ENCODE measurements at places on chromosomes 5 and 9.

- no peaks in the 10 kb centered on the region for H3K4me1 ChIP-seq
- no peak overlapping the region for H3K27ac ChIP-seq
- H3K36me3 ChIP-seq = no peaks in the 10 kb centered on the region
- no peak for DNase-seq
Observed at GRCh38 chr5:135451581-135452320, 400 bp downstream of the TIFAB start.

GRCh38 chr9:121696930-121697329 is 45.5 kb downstream of the DAB2IP start:
- H3K36me3 ChIP-seq = no peaks in the 10 kb centered on the region
- H3K27ac ChIP-seq = no peak overlapping the region
- no peak for DNase-seq
- H3K27me3 ChIP-seq = no peaks in the 10 kb centered on the region
- no peaks in the 10 kb centered on the region for H3K4me1 ChIP-seq
- H3K4me3 ChIP-seq = no peak overlapping the region

DNA sequence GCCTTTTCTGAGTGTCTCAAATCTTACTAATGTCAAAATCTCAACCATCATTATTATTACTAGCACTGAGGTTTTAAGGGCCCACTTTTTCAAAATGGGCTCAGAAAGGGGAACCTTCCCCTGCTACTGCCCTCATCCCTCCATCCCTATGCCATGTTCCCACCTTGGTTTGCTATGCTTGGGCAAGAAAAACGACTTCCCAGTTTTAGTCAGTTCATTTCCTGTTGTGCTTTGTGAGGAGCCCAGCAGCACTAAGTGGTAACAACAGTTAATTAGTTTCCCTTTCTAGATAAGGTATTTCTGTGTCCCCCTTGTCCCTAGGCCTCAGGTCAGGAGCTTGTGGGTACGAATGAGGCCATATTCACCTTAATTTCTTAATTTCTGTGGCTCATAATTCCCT is 595.2 kb downstream of the RAB3C start:
- no peaks in the 10 kb centered on the region for H3K36me3 ChIP-seq
- no peak for DNase-seq
- no peaks in the 10 kb centered on the region for H3K4me1 ChIP-seq
- no peak overlapping the region for H3K4me3 ChIP-seq
- no peak overlapping the region for H3K27ac ChIP-seq

DNA sequence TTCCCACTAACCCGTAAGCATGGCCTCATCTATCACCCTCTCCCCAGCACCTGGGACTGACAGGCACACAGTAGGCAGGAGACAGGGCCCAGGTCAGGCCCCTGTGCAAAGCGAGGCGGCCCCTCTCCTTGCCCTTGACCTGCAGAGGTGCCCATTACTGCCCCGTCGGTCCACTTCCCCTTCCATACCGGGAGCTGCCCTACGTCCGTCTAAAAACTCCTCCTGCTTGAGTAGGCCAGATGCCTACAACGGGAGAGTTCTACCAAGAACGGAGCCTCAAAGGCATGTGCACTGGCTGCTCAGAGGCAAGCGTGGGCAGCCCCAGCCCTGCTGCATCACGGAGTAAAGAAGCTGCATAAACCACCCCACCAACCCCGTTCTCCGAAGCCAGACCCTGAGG is 4.6 kb upstream of the DPH7 start:
- peaks cover 13% of the 10 kb centered on the region for H3K36me3 ChIP-seq
- H3K4me1 ChIP-seq = peaks cover 2% of the 10 kb centered on the region
- no peaks in the 10 kb centered on the region for H3K27me3 ChIP-seq
- H3K27ac ChIP-seq = no peak overlapping the region
- no peak overlapping the region for H3K4me3 ChIP-seq

GRCh38 chr5:65050140-65050539 is 281.4 kb downstream of the CWC27 start:
- no peak for DNase-seq
- no peaks in the 10 kb centered on the region for H3K36me3 ChIP-seq
- H3K27ac ChIP-seq = no peak overlapping the region
- H3K4me1 ChIP-seq = no peaks in the 10 kb centered on the region

- no peak for DNase-seq
- no peak overlapping the region for H3K27ac ChIP-seq
Observed at GRCh38 chr5:95605786-95606185, 14.1 kb upstream of the GPR150 start.

DNA sequence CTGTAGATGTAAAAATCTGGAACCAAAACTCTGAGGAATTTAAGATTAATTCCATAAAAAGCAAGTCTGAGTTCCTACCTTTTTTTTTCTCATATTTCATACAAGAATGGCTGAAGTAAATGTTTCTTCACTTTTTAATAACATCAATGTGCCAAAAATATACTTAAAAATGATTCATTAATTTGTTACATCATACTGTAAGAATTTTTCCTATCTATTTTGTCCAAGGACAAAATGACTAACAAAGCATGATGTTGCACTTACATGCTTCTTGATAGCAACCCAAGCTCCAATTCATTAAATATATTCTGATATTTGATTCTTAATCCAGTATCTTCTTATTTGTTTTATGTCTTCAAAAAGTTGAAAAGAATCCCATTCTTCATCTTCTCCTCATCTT is 988.3 kb downstream of the TLE1 start:
- H3K27me3 ChIP-seq = no peaks in the 10 kb centered on the region
- no peaks in the 10 kb centered on the region for H3K4me1 ChIP-seq
- no peak for DNase-seq
- no peak overlapping the region for H3K4me3 ChIP-seq

DNA sequence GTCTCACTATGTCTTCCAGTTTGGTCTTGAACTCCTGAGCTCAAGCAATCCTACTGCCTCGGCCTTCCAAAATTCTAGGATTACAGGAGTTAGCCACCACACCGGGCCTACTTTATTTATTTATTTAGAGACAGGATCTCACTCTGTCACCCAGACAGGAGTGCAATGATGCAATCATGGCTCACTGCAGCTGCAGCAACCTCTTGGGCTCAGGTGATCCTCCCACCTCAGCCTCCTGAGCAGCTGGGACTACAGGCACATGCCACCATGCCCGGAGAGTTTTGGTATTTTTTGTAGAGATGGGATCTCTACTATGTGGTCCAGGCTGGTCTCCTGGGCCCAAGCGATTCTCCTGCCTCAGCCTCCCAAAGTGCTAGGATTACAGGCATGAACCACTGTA is 32.8 kb downstream of the PHAX start:
- H3K27ac ChIP-seq = no peak overlapping the region
- H3K4me3 ChIP-seq = no peak overlapping the region
- no peaks in the 10 kb centered on the region for H3K27me3 ChIP-seq
- peaks cover 2% of the 10 kb centered on the region for H3K4me1 ChIP-seq
- DNase-seq = no peak

DNA sequence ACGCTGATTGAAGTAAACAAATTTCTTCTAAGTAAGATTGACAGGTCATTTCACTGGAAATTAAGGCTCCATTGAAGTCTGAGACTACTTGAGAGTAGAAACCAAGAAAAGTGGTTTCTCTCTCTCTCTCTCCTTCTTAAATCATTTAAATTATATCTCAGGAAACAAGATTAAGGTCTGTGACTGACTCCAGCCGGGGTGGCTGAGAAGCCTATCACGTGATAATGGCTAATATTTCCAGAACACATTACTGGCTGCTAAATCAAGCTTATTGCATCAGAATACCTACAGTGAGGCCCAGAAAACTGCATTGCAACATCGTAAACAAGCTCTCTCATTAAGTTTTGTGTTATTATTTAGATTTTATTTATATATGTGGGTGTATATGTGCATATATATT is 88.4 kb downstream of the PTCD2 start:
- no peak overlapping the region for H3K27ac ChIP-seq
- H3K27me3 ChIP-seq = no peaks in the 10 kb centered on the region
- no peaks in the 10 kb centered on the region for H3K4me1 ChIP-seq
- H3K36me3 ChIP-seq = no peaks in the 10 kb centered on the region
- DNase-seq = no peak

DNA sequence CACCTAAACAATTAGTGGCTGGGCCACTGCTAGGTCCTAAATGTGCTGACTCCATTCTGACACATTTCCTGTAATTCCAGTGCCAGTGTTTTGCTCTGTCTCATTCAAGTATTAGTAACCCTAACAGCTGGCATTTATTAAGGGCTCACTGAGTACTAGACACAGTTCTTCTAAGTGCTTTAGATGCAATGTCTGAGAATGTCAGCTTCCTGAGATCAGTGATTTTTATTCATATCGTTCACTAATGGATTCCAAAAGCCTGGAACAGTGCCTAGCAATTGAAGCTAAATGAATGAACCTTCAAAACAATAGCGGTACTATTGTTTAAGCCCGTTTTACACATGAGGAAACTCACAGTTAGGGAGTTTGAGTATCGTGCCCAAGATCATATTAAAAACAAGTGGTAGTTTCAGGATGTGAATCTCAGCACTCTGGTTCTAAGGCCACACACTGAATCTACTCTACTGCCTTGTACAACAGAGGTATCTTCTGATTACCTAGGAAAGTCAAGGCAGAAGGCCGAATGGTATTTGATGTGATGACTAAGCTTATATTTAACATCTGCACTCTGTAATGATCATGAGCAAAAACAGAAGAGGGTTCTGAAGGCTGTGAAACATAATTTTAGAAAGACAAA is 304.0 kb downstream of the PJA2 start:
- no peaks in the 10 kb centered on the region for H3K4me1 ChIP-seq
- no peak overlapping the region for H3K27ac ChIP-seq
- DNase-seq = no peak
- no peak overlapping the region for H3K4me3 ChIP-seq

DNA sequence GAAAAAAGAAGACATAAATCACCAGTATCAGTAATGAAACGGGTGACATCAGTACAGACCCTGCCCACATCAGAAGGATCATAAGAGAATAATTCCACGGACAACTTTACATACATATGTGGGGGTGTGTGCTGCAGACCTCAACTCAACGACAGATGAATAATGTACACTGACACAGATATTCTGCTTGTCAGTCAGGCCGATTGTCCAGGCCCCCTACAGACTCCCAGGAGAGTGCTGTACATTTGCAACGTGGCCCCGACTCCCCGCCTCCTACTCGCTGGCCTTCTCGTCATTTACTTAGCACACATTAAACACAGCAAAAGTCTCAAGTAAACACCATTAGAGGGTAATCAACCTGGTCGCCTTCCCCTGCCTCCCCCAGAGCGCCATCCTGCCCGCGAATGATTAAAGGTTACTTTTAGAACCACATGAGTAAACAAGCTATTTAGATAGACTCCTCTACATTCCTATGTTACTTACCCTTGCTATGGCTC is 3.5 kb upstream of the TMED9 start:
- no peaks in the 10 kb centered on the region for H3K27me3 ChIP-seq
- no peak for DNase-seq
- peaks cover 10% of the 10 kb centered on the region for H3K4me1 ChIP-seq
- no peaks in the 10 kb centered on the region for H3K36me3 ChIP-seq
- no peak overlapping the region for H3K4me3 ChIP-seq

- no peak overlapping the region for H3K27ac ChIP-seq
- no peaks in the 10 kb centered on the region for H3K36me3 ChIP-seq
- H3K27me3 ChIP-seq = peaks cover 5% of the 10 kb centered on the region
- DNase-seq = no peak
Observed at GRCh38 chr5:136209346-136209910, 16.5 kb upstream of the SMIM32 start.

DNA sequence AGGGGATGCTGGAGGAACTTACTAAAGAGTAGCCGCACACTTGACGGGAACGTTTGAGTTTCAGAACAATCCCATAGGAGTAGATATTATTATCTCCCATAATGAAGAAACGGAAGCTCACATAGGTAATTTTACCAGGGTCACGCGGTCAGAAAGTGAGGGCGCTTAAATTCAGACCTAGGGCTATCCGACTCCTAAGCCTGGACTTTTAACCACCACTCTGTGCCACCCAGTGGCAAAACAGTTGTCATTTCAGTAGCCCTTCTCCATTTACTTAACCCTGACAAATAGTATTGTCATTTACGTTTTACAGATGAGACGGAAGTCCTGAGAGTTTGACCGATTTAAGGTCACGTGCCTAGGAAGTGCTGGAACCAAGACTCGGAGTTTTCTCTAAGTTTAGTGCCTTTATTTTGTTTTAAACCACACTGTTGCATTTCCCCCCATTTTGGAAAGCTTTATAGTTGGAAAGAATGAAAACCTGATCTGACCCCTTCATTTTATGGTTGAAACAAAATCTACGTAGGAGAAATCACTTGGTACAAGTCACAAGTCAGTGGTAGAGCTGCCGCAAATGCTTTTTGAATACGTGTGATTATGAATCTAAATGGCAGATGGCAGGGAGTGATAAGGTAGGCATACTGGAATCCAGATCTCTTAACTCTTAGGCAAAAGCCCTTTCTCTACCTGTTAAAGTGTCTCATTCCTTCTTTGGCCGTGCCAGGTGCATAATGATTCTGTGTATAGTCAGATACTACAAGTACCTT is 650 bp downstream of the MRRF start:
- DNase-seq = no peak
- peaks cover 5% of the 10 kb centered on the region for H3K4me1 ChIP-seq
- H3K27me3 ChIP-seq = no peaks in the 10 kb centered on the region
- peak overlapping the region; percentile 92 for H3K4me3 ChIP-seq
- peak overlapping the region; percentile 96 for H3K27ac ChIP-seq

DNA sequence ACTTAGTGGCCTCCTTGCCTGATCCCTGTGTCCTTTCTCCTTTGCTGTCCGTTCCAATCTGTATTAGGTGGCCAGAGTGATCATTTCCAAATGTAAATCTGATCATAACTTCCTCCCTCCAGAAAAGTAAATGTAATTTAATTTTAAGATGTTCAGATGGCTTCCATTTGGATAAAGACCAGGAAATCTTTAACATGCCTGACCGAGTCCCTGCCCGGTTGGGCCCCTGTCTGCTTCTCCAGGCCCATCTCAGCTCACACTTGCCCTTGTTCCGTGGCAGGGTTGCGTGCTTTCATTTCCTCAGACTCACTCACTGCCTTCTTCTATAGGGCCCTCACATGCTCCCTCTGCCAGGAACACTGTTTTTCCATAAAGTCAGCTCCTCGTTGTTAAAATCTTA is 7.6 kb downstream of the MAP3K1 start:
- H3K4me3 ChIP-seq = no peak overlapping the region
- H3K36me3 ChIP-seq = no peaks in the 10 kb centered on the region
- H3K27me3 ChIP-seq = no peaks in the 10 kb centered on the region

- no peaks in the 10 kb centered on the region for H3K27me3 ChIP-seq
- no peaks in the 10 kb centered on the region for H3K4me1 ChIP-seq
- no peak overlapping the region for H3K4me3 ChIP-seq
Observed at GRCh38 chr9:121660876-121661275, 9.4 kb downstream of the DAB2IP start.

GRCh38 chr5:42840269-42840668 is 28.6 kb upstream of the SELENOP start:
- no peaks in the 10 kb centered on the region for H3K36me3 ChIP-seq
- DNase-seq = no peak
- H3K4me1 ChIP-seq = peaks cover 47% of the 10 kb centered on the region

DNA sequence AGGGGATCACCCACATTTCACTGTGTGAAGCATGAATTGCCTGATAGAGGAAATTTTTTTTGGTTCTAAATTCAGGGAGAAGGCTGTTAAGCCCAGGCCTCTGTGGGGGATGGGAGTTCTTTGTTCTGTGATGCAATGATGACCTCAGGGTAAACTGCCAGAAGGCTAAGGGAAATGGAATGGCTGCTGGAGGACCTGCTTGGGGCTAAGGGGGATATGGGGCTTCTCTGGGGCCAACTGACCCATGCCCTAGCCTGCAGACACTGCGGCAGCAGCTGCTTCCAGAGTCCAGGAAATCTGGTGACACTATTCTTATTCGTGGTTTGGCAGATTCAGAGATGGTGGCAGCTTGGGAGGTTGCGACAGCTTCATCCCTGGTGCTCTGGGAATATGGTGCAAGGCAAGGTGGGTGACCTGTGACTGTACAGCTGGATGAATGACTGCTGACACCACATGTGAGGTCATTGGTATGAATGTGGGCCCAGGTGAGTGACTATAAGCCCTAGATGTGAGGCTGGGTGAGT is 30.3 kb downstream of the VCP start:
- H3K27me3 ChIP-seq = no peaks in the 10 kb centered on the region
- H3K27ac ChIP-seq = peak overlapping the region; percentile 3
- H3K4me1 ChIP-seq = no peaks in the 10 kb centered on the region
- peaks cover 20% of the 10 kb centered on the region for H3K36me3 ChIP-seq
